ENCODE measurements at places on chromosomes 3 and 15.

DNA sequence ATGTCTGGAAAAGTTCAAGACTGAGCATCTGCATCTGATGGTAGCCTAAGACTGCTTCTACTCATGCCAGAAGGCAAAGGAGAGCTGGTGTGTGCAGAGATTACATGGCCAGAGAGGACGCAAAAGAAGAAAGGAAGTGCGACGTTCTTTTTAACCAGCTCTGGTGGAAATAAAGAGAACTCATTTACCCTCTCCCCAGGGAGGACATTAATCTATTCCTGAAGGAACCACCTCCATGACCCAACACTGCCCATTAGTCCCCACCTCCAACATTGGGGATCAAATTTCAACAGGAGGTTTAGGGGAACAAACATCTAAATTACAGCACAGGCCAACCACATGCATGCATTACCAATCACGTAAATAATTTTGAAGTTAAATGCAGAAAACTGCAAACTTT, 1.5 kb upstream of the NCK1 start:
- DNase-seq, result no peak

GRCh38 chr15:28101983-28102441, 2.9 kb upstream of the OCA2 start:
- DNase-seq, result no peak

GRCh38 chr3:150653110-150653561, 50.0 kb downstream of the SELENOT start:
- DNase-seq, result no peak

DNA sequence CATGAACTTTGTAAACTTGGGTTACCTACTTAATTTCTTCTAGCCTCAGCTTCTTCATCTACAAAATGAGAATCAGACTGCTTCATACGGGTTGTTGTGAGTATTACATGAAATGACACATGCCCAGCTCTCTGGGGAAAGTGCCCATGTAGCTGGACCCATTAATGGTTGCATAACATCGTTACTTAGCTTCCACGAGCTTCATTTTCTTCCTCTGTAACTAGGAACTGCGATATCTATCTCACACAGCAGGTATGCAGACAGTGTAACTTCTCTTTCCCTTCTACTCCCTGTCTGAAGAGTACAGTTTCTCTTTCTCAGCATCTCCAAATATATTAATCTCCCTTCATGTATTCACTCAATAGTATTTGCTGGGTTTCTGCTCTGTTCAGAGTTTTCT, 37.9 kb upstream of the DLG1 start:
- DNase-seq, result no peak

- peak; percentile 38 for DNase-seq
These were observed 24.9 kb downstream of the ABTB1 start for GRCh38 chr3:127697551-127698240.

- DNase-seq, result no peak
These were observed 293.1 kb downstream of the NLGN1 start for GRCh38 chr3:173690542-173691180.

GRCh38 chr3:12999147-13000140, 73.8 kb downstream of the IQSEC1 start:
- DNase-seq, result no peak

- DNase-seq, result no peak
These were observed 944.7 kb downstream of the MCTP2 start for GRCh38 chr15:95175914-95176658.

DNA sequence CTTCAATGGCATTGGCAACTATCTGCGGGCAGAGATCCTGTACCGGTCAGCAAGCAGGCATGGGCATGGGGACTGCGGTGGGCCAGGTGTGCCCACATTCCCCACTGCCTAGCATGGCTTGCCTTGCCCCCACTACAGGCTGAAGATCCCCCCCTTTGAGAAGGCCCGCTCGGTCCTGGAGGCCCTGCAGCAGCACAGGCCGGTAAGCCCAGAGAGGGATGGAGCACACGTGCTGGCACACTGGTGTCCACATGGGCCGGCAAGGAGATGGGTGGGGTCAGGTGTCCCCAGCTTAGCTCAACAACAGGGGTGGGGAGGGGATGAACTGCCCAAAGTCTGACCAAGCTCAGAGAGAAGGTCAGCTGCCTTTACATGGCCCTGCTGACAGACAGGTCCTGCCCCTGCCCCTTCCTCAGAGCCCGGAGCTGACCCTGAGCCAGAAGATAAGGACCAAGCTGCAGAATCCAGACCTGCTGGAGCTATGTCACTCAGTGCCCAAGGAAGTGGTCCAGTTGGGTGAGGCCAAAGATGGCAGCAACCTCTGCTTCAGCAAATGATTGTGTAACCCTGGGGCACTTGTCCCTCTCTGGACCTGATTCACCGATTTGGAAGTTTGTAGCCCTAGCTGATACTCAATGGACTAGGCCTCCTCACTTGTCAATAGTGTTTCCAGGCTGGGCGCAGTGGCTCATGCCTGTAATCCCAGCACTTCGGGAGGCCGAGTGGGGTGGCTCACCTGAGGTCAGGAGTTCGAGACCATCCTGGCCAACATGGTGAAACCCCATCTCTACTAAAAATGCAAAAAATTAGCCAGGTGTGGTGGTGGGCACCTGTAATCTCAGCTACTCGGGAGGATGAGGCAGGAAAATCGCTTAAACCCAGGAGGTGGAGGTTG, 5.6 kb downstream of the NEIL1 start:
- no peak for DNase-seq

- DNase-seq, result no peak
These were observed 237.9 kb downstream of the THSD4 start for GRCh38 chr15:71353171-71353570.

- no peak for DNase-seq
These were observed 125.1 kb downstream of the TJP1 start for GRCh38 chr15:29696950-29697738.

DNA sequence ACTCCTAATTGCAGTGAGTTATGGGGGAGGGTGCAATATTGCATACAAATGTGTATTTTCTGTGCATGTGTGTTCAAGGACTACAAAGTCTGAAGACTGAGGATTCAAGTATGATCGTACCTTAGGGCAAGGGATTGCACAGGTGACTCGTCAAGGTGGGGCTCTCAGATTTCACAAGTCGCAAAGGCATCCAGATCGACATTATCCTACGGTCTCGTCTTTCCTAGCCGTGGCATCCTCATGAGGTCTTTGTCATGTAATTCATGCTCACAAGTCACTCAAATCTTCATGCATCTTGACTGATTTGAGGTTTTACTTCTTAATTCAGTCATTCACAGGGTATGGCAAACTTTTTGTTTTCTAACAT, 191.4 kb upstream of the HES1 start:
- no peak for DNase-seq

DNA sequence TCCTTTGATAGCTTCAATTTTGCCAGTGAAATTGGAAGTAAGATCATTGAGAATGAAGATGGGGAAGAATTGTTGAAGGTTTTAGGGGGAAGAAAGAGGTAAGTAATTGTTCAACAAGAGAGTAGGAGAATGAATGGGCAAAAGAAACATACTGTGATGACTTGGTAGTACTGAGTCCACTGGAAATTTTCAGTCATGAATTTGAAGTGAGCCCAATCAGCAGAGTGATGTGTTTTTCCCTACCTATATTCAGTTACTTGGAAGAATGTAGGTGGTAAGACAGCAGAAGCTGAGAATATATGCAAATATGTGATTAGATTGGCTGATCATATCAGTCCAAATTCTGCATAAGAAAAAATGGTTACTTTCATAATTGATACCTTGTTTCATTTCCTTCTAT, 569.6 kb downstream of the AGBL1 start:
- no peak for DNase-seq

DNA sequence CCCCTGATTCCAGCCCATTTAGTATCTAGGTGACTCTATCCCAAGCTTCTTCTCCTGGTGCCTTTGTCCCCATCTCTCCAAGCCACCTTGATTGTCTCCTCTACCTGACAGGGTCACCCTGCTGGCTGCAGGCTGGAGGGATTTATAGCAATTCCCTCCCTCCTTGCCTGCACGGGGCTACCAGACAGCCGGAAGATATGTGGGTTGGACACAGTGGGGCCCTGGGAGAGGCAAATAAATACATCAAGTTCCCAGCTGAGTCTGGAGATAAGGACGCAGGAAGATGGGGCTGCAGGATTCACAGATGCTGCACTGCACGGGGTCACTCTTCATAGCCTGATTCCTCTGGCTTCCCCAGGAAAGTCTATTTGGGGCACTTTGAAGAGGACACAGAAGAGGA, 9.3 kb upstream of the ISLR2 start:
- no peak for DNase-seq

- no peak for DNase-seq
These were observed 95.5 kb downstream of the ST6GAL1 start for GRCh38 chr3:187025656-187026316.

DNA sequence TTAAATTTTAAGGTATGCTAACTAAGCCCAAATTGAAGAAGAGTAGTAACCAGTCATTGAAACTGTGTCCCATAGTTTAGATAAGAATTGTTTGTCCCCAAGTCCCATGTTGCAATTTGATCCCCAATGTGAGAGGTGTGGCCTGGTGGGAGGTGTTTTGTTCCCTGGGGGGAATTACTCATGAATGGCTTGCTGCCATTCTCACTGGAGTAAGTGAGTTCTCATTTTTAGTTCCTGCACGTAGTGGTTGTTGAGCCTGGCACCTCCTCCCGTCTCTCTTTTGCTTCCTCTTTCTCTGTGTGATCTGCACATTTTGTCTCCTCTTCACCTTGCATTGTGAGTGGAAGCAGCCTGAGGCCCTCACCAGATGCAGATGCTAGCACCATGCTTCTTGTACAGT, 1271.0 kb downstream of the NSUN3 start:
- DNase-seq, result no peak

- no peak for DNase-seq
These were observed 34.7 kb downstream of the GRK7 start for GRCh38 chr3:141797819-141798447.

DNA sequence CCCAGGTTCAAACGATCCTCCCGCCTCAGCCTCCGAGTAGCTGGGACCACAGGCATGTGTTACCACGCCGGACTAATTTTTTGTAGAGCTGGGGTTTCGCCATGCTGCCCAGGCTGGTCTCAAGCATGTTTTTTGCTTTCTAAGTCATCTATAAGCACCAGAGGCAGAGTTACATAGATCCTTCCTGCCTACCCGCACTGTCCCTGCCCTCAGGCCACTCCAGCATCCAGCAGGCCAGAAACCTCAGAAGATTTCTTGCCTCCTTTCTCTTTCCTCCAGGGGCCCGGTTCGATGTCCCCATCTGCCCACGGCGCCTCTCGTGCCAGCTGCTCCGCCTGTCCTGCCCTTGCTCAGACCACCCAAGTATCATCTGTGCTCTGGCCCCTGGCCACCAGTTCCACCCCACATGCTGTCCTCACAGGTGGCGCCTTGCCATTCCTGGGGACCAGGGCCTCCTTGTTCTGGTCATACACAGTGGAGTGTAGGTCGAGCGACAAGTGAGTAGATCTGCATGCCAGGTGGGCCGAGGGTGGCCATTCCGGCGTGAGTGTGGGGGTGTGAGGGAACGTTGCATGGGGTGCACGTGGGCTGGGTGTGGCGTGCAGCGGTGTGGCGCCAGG, 27.3 kb downstream of the KLHDC8B start:
- no peak for DNase-seq

- no peak for DNase-seq
These were observed 107.7 kb downstream of the CHCHD4 start for GRCh38 chr3:14016900-14017475.

GRCh38 chr15:62873203-62873602, 169.3 kb upstream of the TPM1 start:
- no peak for DNase-seq

- no peak for DNase-seq
These were observed 45.2 kb downstream of the ADAM10 start for GRCh38 chr15:58704155-58704865.

DNA sequence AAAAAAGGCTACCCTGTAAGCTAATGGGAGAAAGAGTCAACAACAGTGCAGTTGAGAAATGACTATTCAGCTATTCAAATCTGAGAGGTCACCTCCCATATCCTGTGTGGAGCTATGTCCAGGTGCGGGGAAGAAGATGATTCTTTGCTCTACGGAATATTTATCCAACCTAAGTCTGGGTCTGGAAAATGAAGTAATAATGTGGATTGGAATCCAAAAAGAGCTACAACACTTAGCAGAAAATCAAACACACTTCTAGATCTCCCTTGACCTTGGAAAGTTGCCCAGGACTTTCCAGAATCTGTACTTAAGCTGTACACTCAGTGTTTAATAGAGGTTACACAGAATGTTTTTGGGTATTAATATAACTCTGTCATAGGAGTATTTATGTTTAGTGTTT, 251.9 kb downstream of the NAALADL2 start:
- DNase-seq, result no peak
